ENCODE measurements at places on chromosomes 6 and 20.

DNA sequence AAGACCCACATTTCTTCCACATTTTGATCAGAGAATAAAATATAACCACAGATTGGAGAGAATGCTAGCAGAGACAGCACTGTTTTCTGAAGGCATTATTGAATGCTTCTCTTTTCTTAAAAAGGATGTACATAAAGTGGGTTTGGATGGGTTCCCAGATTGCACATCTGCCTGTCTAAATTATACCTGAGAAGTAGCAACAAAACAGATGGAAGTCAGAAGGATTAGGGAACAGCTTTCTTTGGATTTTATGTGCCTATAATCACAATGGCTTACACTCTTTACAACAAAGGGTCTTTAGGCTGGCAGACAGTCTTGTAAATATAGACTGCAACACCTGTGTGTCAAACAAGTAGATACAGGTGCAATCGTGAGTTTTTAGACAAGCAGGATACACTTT is 622.2 kb upstream of the MANEA start:
- DNase-seq: no peak

DNA sequence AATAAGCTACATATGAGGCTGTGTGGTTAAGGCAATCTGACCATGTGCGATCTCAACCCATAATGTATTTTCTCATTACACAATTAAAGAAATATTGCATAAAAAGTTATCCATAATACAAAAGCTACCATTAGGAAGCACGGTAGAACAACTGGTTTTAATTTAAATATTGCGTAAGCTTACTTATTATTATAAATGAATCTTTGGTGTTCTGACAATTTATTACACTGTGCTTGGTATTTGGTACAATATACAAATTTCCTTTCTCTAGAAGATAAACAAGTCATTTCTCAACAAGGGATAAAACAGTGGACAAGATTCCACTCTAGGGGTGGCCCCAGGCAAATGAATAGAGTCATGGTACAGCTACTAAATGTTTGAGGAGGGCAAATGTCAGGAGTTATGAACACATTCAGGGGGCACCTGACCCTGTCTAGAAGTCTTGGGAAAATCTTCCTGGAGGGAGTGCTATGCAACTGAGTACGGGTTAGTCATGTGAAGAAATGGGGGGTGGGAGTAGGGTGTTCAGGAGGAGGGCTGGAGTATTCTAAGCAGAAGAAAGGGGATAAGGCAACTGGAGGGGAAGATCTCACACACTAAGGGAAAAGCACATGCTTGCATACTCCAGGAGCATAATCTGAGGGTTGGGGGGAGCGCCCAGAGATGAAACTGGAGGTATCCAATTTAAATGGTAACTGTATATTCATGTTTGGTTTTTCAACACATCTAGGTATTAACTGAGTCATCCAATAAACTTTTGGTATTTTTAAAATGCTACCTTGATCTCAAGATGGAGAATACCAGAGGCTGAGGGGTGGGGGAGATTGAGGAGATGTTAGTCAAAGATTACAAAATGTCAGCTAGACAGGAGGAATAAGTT is 296.9 kb upstream of the SGK1 start:
- DNase-seq: no peak

DNA sequence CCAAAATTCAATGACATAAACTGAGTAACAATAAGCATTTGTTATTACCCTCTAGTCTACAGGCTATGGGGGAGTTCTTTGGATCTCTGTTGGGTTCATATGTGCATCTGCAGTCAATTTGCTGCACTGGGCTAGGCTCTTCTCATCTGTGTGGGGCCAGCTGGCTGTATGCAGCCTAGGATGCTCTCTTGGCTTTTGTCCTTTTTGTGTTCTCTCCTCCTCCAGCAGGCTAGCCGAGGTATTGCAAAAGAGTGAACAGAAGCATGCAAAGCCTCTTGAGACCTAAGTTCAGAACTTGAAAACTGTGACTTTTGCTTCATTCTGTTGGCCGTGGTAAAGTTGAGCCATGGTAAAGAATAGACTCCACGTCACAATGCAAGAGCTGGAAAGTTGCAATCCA is 62.8 kb upstream of the FOXO3 start:
- no peak for DNase-seq

- peak; percentile 33 for DNase-seq
Measured at GRCh38 chr20:63060057-63060991, 53.6 kb upstream of the BHLHE23 start.

DNA sequence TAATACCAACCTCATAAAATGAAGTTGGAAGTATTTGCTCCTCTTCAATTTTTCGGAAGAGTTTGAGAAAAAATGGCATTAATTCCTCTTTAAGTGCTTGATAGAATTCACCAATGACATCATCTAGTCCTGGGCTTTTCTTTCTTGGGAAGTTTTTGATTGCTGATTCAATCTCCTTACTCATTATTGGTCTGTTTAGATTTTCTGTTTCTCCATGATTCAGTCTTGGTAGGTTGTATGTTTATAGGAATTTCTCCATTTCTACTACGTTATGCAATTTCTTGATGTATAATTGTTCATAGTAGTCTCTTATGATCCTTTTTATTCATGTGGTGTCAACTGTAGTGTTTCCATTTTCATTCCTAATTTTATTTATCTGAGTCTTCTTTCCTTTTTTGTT is 176.9 kb upstream of the PRND start:
- DNase-seq: no peak

GRCh38 chr20:19757487-19758132 is 448 bp upstream of the RIN2 start:
- no peak for DNase-seq

- DNase-seq: peak; percentile 79
Measured at GRCh38 chr20:2524709-2525506, 11.5 kb upstream of the TMC2 start.

DNA sequence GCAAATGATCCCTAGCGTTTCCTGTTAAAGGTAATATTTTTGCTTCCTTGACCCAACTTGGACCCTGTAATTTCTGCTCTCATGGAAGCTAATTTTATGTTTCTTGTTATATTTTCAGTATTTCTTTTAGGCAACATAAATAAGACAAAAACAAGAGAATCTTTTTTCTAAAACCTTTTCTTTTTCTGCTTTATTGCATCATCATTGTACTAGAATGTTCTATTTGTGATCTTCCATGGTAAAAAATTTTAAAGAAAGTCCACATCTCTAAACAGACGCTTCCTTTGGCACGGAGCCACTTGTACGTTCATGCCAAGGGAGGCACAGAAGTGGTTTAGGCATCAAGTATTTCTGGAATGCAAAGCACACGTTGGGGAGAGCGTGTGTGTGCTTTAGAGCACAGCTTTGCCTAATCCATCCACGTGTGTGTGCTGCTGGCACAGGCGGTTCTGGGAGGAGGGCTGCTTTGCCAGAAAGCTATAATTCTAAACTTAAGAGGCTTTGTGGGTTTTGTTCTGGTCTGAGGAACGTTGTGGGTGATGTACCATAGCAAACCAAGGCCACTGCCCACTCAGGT is 98.3 kb downstream of the SASH1 start:
- DNase-seq: no peak

DNA sequence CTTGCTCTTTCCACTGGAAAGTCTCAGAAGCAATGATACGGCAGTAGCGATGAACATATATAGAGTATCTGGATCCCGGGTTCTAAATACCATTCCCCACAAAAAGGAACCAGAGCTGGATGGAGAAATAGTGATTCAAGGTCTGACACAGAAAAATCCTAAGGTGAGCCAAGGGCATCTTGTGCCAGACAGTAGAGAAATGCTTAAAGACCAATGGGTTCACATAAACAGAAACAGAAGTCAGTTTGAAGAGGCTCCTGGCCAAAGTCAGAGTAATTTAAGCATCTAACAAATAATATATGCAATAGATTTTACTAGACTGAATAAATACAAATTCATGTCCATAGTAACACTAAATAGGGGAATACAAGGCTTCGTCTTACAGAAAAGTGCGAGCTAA is 54.7 kb downstream of the RGS17 start:
- DNase-seq: no peak

DNA sequence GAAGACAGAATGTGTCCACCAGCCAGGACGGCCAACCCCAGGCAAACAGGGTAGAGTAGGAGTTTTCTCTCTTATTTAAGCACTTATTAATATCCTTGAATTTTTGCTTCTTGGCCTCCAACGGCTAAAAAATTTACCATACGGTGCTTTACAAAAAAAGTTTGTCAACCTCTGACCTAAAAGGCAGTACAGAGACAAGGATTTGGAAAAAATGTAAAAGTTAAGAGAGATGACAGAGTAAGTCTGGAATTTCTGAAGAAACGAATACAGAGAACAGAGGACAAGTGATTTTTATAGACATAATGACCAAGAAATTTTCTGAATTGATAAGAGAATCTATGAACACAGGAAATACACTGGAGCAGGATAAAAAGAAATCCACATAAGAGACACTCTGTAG is 10.2 kb downstream of the OSER1 start:
- DNase-seq: no peak

- no peak for DNase-seq
Measured at GRCh38 chr6:112372226-112372806, 25.2 kb downstream of the RFPL4B start.

GRCh38 chr6:94902974-94903628 is 674.2 kb upstream of the MANEA start:
- no peak for DNase-seq

DNA sequence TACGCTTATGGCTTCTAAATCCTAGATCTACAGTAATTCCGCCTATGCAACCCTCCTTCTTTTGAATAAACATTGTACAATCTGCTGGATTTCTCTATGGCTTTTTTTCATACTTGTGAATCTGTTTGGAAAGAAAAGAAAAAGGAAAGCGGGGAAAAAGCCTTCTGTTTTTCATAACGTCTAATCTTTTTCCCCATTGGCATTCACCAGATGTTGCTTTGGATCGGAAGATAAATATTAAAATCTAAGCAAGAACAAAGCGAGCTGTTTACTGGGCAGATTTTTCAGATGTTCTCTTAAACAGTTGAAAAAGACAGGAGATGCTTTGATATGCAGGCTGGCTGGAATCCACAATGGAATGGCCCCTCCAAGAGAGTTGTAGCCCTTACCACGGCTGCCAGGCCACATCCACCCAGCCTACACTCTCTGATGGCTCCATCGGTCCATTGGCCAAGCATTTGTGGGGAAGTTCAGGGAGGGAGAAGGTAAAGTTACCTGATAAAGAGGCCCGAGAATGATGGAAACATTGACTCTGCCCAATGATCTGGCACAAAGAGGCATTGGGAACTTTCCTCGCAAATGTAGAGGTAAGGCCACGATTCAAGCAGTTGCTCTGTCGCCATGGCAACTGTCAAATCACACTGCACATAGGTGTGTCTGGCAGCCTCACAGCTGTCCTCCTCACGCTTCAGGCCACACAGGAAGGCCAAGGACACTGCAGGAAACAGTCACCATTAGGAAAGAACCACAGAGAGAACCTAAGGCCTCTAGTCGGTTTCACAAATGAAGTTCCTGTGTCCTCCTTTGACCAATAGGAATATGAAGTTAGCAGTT is 70.3 kb downstream of the PKHD1 start:
- DNase-seq: no peak

DNA sequence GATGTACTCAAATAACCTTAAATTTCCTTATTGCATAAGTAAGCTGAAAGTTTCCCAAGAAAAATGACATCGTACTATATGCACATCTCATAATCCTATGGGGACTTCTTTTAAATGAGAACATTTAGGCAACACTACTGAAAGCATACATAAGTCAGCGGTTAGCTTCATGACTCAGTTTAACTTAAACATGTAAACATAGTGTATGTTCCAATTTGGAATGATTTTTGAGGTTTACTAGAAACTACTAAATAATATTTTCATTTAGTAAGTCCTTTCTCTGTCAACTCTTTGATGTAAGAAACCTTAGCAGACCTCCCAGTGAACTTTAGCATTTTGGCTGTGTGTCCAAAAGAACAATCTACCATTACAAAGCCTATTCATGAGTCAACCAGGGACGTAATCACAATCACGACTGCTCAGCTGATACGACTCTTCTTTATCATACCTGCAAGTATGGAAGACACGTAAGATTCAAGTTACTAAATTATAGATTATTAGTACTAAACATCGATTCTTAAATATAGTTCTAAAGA is 19.3 kb downstream of the HIVEP2 start:
- DNase-seq: no peak

DNA sequence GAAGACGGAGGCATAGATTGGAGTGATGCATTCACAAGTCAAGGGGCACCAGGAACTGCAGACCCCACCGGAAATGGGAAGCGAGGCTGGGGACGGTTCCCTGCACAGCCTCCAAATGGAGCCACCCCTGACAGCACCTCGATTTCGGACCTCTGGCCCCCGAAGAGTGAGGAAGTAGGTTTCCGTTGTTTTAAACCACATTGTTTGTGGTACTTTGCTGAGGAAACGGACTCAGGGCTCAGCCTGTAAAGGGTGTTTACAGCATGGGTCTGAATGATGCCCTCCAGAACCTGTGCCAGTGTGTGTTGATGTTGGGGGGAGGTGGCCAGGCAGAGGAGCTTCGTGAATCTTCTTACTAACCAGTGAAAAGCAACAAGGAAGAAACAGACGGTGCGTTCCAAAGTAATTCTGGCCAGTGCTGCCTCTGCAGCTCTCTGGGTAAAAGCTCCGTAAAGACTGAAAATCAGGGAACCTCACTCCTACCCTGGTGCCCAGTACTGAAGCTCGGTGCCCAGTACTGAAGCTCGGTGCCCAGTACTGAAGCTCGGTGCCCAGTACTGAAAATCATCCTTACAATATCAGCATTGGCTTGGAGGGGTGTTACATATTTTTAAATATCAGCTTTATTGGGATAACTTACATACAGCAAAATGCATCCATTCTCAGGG is 30.1 kb upstream of the CCR6 start:
- no peak for DNase-seq

DNA sequence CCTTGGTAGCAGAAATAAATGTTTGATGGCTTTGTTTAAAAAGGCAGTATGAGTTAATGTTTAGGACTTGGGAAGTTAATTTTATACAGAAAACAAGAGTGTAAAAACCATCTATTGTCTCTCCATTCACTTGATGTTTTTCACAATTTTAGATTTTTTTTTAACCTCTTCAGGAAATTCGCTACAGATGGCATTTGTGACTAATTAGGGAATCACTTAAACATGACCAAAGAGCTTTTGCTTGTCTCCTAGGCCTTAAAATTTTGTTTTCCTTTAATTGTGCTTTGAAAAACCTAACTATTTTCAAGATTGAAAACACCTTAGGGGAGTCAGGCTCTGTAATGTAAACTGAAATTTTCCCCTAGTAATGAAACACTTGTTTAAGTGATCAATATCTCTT is 17.3 kb downstream of the TULP4 start:
- DNase-seq: no peak

GRCh38 chr6:24385536-24386269 is 17.0 kb upstream of the MRS2 start:
- no peak for DNase-seq

GRCh38 chr6:56515081-56515905 is 127.4 kb downstream of the DST start:
- no peak for DNase-seq

GRCh38 chr6:165716886-165717285 is 53.8 kb upstream of the PDE10A start:
- no peak for DNase-seq

DNA sequence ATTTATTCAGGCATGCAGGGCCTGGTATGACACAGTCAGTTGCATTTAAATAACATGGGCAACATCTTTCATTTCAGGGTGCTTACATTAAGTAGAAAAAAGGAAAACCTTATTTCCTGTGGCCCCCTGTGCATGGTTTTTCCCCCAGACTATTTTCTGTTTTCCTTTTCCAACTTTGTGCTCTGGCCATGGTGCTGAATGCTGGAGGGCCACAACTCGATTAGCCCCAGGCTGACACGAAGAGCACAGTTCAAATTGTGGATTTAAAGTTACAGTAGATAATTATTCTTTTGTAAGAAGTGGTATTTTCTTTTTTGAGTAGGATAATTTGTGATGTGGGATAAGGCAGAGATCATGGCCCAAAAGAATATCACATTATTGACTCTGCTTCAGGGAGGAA is 332.0 kb downstream of the HAO1 start:
- DNase-seq: no peak

GRCh38 chr20:50333131-50333670 is 142.6 kb downstream of the CEBPB start:
- no peak for DNase-seq
